ENCODE measurements at places on chromosomes 7 and 10. TPM values are rescaled to one million over a fixed set of nuclear protein-coding genes. Genes with fewer than 3 reads are reported as not detected.

TAS2R5 gene
- 0.37 TPM for total RNA-seq

LEP gene
- total RNA-seq = not detected

NFE2L3 gene
- 8.1 TPM for total RNA-seq

FAM221A gene
- 0.55 TPM for total RNA-seq

STOX1 gene
- total RNA-seq = 0.64 TPM

MBLAC1 gene
- total RNA-seq = 3.0 TPM

ARHGAP22 gene
- total RNA-seq = 4.0 TPM

AOC1 gene
- 0.06 TPM for total RNA-seq

PCGF5 gene
- total RNA-seq = 42.6 TPM

RADIL gene
- total RNA-seq = 2.7 TPM

EPC1 gene
- total RNA-seq = 17.8 TPM

ELN gene
- 0.09 TPM for total RNA-seq

AGBL3 gene
- total RNA-seq = 0.92 TPM

PRRT4 gene
- total RNA-seq = 0.26 TPM

MKX gene
- not detected for total RNA-seq

C10orf105 gene
- total RNA-seq = not detected

PRKG1 gene
- total RNA-seq = 0.01 TPM

DNAH11 gene
- total RNA-seq = 0.63 TPM

CHCHD1 gene
- 75.1 TPM for total RNA-seq

PNLIPRP1 gene
- not detected for total RNA-seq

MBL2 gene
- total RNA-seq = not detected

All from A549 treated with Hydrocortisone at 1 μM for 4 hours (cell line).